ENCODE measurements at places on chromosomes 12 and 14. TPM values are rescaled to one million over a fixed set of nuclear protein-coding genes. Genes with fewer than 3 reads are reported as not detected.
A peak's percentile ranks its signal among the peaks of the same experiment; 100 is the strongest.

CLEC4A gene
- 0.28 TPM for total RNA-seq

TMEM30B gene
- under 0.01 TPM for total RNA-seq

DNA sequence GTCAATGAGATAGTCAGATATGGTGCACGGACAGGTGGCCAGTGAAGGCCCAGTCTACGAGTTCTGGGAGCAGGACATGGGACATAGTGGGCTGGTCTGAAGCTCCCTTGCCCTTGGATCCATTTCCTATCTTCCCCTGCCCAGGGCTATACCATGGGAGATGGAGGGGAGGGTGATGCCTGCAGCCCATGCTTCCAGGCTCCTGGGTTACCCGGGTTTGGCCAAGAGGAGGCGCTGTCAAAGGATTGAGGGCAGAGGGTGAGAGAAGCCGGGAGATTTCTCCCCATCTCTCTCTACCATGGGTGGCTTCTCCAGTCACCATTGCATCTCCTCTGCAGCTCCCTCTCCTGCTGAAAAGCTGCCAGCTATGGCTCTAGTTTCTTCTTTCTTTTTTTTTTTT, 52.8 kb upstream of the LHX5 start:
- DNase-seq: no peak

DNA sequence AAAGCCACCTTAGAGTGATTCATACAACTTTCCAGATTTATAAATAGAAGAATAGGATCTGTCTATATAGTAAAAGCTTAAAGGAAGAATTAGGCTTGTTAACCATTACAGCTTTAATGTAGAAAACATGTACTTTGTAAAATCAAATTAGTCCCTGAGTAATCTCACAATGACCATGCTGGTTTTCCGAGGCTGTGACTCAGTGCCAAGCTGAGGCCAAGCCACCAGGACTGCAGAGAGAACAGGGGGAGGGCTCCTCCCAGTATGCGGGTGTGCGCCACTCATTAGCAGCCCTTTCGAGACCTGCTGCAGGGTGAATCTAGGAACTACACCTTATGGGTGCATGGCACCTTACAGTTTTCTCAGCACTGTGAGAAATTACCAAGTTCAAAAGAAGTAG, 167.0 kb downstream of the EFCAB11 start:
- peak; percentile 71 for DNase-seq

DNA sequence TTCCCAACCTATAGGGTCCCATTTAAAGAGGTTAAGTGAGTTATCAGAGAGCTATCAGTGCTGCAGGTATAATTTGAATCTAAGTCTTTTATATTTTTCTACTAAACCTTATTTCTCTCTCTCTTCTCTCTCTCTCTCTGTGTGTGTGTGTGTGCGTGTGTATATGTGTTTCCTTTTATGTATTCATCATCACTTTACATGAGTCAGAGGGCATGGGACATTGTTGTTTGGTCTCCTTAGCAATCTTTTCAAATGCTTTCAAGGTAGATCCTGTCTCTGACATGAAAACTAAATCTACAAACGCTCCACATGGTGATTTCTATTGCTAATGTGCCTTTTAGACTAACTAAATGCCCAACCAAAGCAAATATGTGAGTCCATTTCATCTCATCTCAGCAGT, 459.7 kb downstream of the BTG1 start:
- peak; percentile 11 for DNase-seq

DNA sequence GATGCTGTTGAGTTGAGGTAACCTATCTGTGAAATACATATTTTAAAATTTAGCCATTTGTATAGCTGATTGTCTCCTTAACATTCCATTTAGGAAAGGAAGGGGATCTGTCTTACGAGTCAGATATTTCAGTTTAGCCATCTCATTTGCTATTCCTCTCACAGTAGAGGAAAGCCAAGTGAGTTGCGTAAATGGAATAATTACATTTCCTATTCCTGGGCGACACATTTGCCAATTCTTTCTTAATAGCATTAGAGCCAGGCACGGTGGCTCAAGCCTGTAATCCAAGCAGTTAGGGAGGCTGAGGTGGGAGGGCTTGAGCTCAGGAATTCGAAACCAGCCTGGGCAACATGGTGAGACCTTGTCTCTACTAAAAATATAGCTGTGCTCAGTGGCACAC, 116.3 kb downstream of the TMX1 start:
- DNase-seq: no peak

- DNase-seq: peak; percentile 93
These were observed 114.9 kb downstream of the SAMD4A start for GRCh38 chr14:54681811-54682261.

All from IMR-90 (cell line).